HAP-1 (cell line): ENCODE measurements at places on chromosomes 11 and 22.

- no peak for DNase-seq
Measured at GRCh38 chr11:120914601-120915000, 109.3 kb upstream of the TBCEL start.

DNA sequence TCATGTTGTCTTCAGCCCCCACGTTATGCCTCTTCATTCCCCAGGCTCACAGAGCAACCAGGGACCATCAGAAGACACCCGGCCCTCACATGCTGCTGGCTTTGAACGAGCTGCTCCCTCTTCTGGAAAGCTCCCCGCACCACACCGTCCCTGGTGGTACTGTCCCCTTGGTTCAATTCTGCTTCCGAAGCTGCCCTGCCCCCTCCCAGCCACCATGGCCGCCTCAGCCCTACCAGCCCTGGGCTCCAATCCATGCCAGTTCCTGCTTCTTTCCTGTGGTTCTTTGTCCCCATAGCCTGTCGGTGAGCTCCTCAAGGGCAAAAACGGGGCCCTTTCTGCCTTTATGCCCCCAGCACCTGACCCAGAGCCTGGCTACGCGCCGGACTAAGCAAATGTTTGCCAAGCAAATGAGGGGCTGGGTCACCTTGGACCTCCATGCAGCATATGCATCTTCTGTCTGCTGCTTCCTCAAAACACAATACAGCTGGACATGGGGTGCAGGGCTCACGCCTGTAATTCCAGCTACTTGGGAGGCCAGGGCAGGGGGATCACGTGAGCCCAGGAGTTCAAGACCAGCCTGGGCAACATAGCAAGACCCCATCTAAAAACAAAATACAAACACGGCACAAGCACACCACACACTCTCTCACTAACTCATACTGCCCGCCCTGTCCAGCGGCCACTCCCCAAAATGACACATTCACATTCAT lies 21.3 kb downstream of the TNKS1BP1 start:
- DNase-seq = no peak

DNA sequence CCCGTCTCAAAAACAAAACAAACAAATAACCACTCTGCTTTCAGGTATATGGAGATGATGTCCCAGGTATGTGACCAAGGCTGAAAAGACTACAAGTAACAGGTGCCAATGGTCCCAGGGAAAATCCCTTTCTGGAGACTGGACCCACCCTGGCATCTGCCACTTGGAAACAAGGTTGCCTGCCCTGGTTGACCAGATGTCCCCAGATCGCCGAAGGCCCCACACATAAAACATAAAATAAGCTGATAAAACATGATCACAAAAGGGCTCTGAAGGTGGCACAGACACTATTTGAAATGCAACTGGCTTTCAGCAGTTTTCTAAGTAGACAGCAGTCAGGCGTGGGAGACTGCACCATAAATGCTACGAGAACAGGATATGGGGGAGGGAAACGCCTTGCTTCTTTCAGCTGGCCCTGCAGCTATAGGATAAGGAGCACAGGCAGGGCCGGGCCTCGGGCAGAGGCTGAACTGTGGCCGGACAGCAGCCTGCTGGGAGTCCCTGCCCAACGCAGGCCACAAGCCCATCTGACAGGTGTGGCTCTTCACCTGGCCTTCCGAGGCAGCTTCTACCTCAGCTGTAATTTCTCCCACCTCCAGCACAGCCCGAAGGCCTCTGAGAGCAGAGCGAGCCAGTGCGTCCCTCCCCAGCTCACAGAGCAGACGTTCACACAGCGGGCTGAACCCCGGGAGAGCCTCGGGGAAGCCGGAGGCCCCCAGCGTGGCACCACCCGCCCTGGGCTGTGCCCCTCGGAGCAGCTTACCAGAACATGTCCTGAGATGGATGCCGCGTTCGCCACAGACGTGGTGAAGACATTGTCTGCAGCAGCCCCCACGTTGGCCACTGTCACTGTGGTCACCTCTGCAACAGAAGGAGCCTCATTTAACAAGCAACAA lies 4.0 kb downstream of the DEAF1 start:
- DNase-seq = no peak

- no peak for DNase-seq
Measured at GRCh38 chr11:116261606-116262005, 511.2 kb downstream of the BUD13 start.

GRCh38 chr22:45692549-45692948 lies 20.9 kb downstream of the ATXN10 start:
- no peak for DNase-seq

DNA sequence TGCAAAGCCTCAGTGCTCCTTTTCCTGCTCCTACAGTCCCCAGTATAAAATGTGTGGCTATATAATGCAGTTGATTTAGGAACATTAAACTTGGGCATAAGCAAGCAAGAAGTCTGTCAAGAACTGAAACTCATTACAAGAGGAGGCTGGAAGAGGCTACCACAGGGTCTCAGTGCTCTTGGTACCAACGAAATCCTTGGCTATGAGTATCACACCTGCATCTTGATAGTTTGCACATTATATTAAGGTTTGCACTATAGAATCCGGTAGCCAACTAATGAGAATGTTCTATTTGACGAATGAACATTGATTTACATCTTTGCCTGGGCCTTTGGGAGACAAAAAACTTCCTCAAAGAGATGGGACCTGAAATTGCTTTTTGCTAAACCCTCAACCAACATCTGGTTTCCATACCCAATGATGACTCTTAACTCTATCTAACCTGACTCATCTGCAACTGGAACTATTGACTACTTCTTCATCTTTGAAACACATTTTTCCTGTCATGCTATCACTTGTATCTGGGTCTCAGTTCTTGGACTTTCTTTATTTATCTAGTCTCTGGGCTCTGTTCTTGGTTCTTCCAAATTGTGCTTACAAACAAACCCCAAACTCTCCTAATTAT lies 207.2 kb upstream of the CTSC start:
- no peak for DNase-seq

DNA sequence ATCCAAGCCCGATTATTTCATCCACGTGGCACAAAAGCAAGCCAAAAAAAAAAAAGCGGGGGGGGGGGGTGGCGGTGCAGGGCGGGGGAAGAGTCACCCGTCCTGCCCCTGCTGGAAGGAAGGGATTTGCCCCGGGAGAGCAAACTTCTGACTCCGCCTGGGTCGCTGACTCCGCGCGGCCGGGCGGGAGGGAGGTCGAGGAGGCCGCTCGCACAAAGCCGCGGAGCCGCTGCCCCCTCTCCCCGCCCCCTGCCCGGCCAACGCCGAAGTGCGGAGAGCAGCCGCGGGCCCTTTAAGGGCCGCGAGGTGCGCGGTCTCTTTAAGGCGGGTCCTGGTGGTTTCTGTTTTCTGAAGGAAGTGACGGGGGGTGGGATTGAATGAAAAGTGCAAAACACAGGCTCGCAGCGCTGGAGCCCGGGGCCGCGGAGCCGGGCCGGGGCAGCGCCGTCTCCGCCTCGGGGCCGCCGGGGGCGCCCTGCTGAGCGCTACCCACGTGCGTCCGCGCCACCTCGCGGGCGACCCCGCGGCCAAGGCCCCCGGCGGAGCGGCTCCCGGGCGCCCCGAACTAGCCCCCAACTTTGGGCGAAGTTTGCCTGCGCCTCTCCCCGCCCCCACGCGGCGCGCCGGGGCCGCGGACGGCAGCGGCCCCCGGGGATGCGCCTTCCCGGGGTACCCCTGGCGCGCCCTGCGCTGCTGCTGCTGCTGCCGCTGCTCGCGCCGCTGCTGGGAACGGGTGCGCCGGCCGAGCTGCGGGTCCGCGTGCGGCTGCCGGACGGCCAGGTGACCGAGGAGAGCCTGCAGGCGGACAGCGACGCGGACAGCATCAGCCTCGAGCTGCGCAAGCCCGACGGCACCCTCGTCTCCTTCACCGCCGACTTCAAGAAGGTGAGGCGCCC lies at the start of gene OAF:
OAF (plus strand) TSS at position 407 of the 896 bp plus-strand sequence; CDS start at position 655, 248 bp downstream.
- DNase-seq = peak; percentile 86

DNA sequence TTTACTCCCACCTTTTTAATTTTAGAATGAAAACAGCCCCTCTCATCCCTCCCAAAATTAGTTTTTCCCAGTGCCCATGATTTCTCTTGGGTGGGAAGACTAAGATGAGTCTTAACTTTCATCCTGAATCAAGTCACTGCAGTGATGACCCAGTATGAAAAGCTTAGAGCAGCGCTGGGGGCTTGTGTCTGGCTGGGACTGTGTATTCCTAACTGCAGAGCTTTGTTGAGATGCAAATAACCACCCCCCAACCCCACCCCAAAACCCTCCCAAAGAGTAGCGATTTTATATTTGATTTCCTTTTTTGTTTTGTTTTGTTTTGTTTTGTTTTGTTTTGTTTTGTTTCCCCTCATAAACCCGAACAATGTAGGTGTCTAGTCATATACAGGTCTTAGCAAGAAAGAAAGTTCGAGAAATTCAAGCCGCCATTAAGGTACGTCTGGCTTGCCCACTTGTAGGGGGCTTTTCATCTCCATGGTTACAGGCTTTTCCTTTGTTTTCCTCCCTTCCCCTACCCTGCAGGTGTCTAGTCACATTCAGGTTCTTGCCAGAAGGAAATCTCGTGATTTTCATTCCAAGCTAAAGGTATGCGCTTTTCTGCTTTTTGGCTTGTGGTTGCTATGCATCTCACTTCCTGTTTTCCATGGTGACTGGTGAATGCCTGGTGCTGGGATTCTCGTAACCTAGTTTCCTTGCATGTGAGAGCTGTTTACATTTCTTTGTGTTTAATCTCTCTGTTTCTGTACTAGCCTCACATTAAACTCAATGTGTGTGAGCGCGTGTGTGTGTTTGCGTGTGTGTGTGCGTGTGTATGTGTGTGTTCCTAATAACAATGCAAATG lies 144.6 kb upstream of the RASSF10 start:
- peak; percentile 88 for DNase-seq

DNA sequence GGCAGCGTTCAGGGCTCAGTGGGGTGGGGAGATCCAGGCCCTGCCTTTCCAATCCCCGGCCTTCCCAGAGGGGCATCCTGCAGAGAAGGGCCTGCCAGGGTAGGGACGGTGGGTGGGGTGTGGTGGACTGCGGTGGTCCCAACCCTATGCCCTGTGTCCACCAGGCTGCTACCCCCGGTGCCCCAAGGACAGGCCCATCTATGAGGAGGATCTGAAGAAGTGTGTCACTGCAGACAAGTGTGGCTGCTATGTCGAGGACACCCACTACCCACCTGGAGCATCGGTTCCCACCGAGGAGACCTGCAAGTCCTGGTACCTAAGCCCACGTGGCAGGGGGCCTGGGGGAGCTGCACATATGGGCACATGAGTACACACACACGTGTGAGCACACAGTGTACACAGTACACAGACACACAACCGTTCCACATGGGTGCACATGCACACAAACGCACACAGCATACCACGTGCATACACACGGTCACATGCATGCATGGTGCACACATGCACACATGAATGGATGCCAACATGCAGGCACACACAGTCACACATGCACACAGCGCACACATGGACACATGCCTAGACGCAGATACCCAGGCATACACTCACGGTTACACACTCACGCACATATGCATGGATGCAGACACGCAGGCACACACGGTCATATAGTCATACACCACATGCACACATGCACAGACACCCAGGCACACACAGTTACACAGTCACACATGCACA lies 16.1 kb downstream of the MUC2 start:
- DNase-seq = no peak

GRCh38 chr22:26589845-26590736 lies at the start of gene TPST2:
Gene TPST2, minus strand, starts transcription at chr22:26590132. Its CDS starts 48,502 bp downstream, at chr22:26541630.
- DNase-seq = peak; percentile 83

- DNase-seq = no peak
Measured at GRCh38 chr11:130721023-130721681, 195.1 kb downstream of the SNX19 start.

DNA sequence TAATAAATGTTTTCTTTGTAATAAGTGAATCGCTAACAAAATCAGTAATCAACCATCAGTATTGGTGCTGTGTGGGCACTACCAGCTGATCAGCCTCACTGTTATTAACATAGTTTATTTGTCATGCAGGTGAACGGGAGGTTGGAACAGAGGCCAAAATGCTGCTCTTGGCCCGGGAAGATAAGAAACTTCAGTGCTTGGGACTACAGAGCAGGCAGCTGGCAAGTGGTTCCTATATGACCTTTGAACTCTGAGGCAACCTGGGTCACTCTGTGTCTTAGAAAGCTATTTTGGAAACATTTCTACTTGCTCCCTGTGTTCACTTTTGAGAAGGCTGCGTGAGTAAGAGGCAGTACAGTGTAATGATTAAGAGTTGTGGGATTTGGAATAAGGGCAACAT lies 36.5 kb upstream of the DNAJB13 start:
- DNase-seq = no peak

- no peak for DNase-seq
Measured at GRCh38 chr22:44182588-44183286, 2.0 kb downstream of the PARVG start.

GRCh38 chr11:3164138-3164551 lies 965 bp downstream of the OSBPL5 start:
- DNase-seq = no peak

GRCh38 chr11:94169516-94169915 lies 40.9 kb downstream of the PANX1 start:
- no peak for DNase-seq

- no peak for DNase-seq
Measured at GRCh38 chr11:117923773-117924172, 5.4 kb downstream of the TMPRSS13 start.

DNA sequence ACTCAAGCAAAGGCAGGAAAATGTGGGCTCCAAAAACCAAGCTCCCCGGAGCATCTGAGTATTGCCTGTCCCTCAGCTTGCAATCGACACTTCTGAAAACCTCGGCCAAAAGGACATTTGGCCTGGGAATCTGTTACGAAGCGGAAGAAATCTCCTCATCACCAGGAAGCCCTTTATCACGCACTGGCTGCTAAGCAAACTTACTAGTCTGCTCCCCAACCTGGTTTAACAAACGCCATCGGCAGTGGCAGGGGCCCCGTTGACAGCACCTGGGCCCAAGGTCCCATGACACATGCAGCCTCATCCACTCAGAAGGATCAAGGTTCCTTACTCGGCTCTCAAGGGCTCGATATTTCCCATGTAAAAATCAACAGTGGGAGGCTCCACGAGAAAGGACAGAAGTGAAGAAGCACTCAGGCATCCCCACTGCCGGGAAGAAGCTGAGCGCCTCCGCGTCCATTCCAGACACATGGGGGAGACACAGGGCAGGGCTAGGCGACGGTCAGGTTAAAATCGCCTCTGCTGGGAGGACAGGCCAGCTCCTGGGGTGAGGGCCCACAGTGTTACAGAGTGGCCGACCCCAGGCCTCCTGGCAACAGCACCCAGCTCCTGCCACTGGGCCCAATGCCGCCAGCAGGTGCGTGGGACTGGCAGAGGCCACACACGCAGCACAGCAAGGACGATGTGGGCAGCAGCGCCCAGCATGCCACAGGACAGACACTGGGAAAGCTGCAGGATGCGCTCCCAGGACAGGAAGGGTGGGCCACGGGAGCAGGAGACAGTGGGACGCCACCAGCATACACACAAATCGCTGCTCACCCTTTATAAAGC lies 27.1 kb downstream of the BRD1 start:
- DNase-seq = no peak
